ENCODE measurements at places on chromosomes 3 and 15.

GRCh38 chr15:64747578-64747977 is 27.8 kb downstream of the RBPMS2 start:
- no peak for DNase-seq

- DNase-seq = no peak
Observed at GRCh38 chr3:169966951-169967915, 626 bp downstream of the SEC62 start.

- DNase-seq = no peak
Observed at GRCh38 chr3:100813828-100814227, 104.5 kb downstream of the TFG start.

DNA sequence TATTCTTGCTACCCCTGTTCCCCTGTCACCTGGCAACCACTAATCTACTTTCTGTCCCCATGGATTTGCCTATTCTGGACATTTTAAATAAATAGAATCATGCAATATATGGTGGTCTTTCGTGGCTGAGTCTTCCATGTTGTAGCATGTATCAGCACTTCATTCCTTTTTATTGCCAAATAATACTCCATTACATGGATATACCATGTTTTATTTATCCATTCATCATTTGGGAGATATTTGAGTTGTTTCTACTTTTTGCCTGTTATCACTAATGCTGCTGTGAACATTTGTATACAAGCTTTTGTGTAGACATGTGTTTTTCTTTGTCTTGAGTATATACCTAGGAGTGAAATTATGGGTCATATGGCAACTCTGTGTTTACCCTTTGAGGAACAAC is 50.6 kb downstream of the NR2C2 start:
- no peak for DNase-seq

GRCh38 chr3:187587076-187587475 is 83.1 kb downstream of the SST start:
- DNase-seq = no peak

GRCh38 chr3:112550859-112551258 is 10.9 kb downstream of the ATG3 start:
- no peak for DNase-seq
